ENCODE measurements at places on chromosomes 3 and 15.
A peak's percentile ranks its signal among the peaks of the same experiment; 100 is the strongest.

- DNase-seq: peak; percentile 71
These were observed 10.5 kb upstream of the SLITRK3 start for GRCh38 chr3:165206454-165207266.

- DNase-seq: no peak
These were observed 775.2 kb upstream of the GOLIM4 start for GRCh38 chr3:168870892-168871291.

DNA sequence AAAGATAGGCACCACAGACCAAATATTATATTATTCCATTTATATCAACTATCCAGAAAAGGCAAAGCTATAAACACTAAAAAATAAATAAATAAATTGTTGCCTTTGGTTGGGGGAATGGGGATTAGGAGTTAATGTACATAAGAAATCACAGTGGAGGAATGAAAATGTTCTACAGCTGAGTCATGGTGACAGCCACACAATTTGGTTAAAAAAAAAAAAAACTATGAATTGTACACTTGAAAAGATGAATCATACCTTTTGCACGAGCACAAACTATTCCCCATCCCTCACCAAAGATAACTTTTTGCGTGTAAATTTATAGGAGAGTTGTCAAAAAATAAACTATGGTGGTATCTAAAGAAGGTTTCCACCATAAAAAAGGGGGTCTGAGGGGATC lies 103.2 kb downstream of the TBC1D5 start:
- DNase-seq: no peak

DNA sequence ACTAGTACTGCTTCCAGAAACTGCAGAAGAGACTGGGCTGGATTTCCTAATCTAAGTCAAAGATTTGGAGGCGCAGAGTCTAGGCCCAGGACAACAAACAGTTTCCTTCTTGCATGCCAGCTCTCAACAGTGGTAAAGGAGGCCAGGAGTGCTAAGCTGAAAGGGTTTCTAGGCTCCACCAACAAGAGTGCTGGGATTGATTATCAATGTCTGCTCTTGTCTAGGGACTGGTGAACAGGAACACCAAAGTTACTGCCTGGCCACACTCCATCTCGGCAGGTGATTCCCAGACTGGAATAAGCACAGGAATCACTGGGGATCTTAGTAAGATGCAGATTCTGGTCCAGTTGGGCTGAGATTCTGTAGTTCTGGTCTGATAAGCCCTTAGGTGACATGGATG lies 22.8 kb upstream of the FGD5 start:
- no peak for DNase-seq

- no peak for DNase-seq
These were observed 476.8 kb downstream of the C3orf38 start for GRCh38 chr3:88626456-88627120.

DNA sequence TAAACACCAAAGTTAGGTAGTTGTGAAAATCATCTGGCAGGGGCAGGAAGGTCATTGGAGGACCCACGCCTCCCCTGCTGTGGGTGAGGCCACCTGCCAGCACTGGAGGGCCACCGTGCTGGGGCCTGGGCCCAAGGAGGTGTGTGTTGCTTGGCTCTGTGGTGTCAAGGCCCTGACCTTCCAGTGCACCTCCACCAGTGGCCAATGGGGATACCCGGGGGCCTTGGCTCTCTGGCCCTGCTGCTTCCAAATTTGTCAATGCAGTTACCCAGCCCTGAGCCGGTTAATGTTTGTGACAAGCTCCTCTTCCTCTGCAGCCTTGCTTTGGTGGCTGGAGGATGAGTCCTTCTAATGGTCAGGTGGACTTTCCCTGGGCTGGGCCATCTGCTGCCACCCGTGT lies 150.2 kb downstream of the KLF13 start:
- DNase-seq: no peak

DNA sequence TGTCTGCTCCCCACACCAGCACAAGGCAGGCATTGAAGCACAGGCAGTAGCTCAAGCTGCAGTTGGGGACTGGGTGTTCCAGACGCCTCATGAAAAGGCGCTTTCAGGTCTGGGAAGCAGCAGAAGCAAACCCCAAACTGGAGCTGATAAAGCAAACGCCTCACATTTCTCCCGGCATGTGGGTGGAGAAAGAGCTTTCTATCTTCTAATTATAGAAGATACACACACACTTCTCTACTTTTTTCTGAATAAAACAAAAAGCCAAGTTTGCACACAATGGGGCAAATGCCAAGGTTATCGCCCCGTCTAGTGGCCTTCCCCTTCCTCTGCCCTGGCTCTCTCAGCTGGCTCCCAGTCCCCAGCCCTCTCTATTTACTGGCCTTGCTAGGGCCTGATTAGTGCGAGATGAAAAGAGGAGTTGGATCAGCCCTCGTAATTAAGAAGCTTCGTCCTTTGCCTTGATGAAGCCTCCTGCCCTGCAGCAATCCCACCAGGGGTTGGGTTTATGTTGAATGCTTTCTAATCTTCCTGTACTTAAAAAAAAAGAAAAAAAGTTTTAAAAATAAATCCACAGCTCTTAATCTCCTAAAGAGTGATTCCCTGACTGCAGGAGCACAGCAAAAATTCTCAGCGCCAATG lies 120.2 kb downstream of the MEGF11 start:
- no peak for DNase-seq

DNA sequence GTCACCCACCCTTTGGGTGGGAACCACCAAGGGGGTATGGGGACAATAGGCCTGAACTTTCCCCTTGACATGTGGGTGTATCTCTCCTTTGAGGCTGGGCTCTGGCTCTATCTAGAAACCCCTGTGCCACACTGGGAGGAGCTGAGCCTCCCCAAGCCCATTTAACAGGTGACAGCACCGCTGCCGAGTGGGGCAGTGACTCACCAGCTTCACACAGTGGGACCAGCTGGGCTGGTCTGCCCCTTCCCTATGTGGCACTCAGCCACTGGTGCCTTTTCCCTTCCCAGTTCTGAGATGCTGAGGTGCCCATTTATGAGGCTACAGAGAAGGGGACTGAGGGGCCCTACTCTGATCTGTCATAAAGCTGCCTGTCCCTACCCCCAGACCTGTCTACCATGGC lies 5.1 kb downstream of the PSTPIP1 start:
- no peak for DNase-seq

DNA sequence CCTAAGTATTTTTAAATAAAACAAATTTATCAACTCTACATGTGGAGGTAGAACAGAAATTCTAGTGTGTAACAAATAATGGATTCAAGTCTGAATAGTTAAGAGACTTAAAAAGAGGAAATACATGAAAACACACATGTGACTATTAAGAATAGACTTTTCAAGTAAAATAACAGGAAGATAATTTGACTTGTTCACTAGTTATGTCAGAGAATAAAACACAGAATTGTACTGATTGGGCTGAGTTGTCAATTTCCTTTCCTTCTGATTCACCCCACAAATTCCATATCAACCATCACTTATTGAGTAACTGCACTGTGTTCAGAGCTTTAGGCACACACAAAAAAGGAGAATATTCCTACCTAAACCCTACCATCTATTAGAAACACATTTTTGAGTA lies 557.2 kb downstream of the TUSC7 start:
- DNase-seq: no peak

DNA sequence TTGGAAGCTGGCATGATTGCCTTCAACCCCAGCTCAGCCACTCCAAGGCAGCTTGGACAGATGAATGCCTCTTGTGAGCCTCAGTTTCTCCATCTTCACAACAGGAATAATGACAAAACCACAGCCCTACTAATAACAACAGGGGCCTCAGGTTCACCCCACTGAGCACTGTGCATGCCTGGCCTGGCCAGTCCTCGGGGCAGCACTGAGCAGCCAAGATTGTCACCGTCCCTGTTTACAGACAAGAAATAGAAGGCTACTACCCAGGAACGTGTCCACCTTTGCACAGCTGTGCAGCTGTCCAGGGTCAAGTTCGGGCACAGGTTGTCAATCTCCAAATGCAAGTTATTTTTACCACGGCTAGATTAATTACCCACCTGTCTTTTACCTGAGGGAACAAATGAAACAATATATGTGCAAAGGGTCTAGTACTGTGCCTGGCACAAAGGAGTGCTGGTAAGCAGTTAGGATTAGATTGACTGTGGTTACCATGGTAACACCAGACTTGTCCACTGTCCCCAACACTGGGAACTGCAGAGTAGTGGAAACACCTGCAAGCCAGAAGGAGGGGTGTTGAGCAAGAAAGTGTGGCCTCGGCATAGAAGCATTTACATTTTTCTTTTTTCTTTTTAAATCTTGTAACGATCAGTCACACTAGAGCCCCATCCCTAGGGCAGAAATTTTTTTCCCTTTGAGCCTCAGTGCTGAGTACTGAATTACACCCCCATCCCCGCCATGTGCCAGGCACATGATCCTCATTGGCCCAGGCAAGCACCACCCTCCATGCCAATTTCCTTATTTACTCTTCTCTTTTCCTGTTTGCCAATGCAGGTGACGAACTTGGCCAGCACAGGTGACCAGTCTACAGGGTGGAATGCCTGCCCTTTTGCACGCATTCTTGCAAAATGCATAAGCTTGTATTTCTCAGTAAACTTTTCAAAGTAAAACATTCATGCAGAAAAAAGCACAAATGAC lies 66.3 kb upstream of the SLC6A6 start:
- DNase-seq: no peak

DNA sequence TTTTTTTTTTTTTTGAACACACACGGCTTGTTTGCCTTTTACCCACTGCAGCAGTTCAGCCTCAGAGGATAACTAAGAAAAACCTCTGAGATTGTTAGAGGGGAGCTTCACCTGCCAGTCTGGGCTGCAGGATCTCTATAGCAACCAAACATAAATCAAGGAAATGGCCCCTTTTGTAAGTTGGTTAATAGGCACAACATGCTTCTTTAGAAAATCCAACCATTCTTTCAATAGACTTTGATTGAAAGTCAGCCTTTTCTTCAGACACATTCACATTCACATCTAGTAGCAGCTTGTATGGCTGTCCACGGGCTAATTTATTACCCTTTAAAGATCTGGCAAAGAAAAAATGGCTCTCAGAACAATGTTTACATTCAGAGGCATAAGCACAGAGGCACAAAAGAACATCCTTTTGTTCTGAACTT lies 136.6 kb upstream of the RARB start:
- no peak for DNase-seq

GRCh38 chr15:29631076-29632070 lies 190.9 kb downstream of the TJP1 start:
- DNase-seq: peak; percentile 58

DNA sequence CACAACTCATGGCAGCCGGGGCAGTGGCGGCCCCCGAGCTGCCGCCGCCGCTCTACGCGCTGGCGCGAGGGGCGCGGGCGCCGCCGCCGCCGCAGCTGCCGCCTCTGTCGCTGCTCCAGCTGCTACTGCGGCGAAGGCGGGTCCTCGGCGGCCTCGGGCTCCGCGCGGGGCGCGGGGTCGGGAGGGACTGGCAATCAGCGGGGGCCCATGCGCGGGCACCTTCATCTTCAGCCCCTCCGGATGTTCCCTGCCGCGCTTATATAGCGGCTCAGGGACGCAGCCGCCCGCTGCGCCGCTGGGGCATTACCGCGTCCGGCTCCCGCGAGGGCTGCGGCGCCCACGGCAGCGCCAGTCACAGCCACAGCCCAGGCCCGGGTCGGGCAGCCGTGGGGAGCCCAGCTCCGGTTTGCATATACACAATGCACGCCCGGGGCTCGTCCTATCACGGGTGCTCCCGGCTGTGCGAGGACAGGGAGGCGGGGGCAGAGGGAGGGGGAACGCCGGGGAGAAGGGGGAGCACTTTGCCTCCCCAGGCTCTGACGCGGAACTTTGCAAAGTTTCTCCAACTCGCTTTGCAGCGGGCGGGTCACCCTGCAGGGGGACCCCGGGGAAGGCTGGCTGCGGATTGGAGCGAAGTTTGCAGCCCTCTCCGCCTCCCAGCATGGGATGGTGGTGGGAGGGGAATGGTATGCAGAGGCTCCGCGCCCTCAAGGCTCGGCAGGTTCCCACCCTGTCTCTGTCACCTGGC lies at the start of gene VGLL3:
VGLL3 (minus strand) TSS at position 416 of the 748 bp plus-strand sequence; CDS start at position 10, 406 bp downstream.
- DNase-seq: no peak

DNA sequence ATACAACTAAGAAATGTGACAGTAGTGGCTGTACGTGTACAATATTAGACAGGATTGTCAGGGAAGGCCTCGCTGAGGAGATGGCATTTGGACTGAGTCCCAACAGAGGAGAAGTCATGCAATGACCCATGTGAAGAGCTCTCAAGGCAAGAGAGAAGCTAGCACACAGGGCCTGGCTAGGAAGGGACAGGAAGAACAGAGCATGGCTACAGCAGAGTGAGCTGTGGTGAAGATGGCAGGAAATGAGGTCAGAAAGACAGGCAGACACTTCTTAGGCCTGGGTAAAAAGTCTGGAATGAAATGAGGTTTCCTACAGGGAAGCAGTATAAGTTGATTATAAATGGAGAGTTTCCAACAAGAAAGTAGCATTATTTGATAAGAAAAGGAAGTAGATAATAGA lies 33.2 kb upstream of the LEKR1 start:
- no peak for DNase-seq

GRCh38 chr15:78983146-78983918 lies 38.5 kb upstream of the CTSH start:
- no peak for DNase-seq

- DNase-seq: no peak
These were observed 165.0 kb downstream of the XXYLT1 start for GRCh38 chr3:195105841-195106417.

DNA sequence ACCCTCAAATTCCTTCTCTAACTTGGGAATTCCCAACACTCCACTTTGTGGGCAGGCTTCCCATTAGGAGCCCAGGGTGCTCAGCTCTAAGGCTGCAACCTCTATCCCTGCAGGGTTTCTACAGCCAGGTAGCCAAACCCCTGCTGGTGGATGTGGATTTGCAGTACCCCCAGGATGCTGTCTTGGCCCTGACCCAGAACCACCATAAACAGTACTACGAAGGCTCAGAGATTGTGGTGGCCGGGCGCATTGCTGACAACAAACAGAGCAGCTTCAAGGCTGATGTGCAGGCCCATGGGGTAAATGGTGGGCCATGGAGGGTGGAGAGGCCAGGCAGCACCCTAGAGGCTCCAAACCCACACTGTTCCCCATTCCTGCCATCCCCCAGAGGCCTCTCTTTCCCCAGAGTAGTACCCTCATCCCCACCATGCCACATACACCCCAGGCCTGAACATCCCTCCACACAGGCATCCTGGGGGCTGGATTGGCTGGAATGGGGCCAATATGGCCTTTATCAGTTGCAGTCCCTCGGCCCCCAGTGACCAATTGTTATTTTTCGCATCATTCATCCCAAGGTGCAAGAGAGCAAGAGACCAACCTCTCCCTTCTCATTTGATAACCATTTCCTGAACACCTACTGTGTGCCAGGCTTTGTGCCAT lies 7.7 kb downstream of the ITIH1 start:
- DNase-seq: no peak

DNA sequence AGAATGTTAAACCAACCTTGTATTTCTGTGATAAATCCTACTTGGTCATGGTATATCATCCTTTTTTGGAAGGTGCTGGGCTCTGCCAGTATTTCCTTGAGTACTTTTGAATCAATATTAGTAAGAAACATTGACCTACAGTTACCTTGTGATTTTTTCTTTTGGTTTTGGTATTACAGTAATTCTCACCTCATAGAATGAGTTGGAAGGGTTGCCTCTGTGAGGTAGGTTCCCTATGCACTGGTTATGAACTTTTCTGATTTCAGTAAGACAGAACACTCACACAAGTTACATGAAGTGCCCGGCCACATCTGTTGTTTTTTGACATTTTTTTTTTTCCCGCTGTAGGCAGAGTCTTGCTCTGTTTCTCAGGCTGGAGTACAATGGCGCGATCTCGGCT lies 20.0 kb downstream of the PCCB start:
- no peak for DNase-seq

Data from NCI-H510A (cell line).